ENCODE measurements at places on chromosomes 2 and 18.
A peak's percentile ranks its signal among the peaks of the same experiment; 100 is the strongest.

DNA sequence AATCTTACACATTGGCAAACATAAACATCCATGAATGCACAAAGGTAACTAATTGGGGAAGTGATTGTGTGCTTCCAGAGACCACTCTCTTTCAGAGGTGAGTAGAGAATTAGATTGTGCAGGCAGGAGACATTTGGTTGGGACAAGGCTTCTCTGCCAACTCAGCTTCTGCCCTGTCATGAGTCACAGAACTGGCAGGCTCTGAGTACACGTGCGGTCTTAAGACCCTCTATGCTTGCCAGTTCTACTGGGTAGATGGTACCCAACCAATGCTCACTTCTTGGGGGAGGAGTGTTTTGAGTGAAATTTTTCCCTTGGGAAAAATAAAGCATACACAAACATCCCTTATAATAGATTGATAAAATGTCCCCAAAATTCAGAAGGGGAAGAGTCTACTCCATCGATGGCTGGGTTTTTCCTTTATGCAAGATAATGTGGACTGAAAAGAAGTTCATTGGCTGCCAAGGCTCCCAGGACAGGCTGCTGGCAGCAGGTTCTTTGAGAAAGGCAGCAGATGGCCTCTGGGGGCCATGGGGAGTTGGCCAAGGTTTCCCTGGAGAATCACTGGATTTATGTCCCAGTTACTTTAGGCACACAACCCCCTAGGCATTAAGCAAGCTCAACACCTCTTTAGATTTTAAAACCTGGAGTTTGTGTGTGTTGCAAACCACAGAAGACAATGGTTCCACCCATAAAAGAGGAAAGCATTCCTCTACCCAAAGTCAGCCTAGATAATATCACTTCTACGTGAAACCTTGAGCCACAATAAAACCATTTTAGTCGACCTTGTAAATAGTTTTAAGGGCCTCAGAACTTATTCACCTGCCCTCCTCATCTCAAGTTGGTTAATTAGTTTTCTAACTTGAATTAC is 417.0 kb downstream of the TXNL1 start:
- no peak for DNase-seq

GRCh38 chr2:84158605-84159004 is 300.5 kb downstream of the SUCLG1 start:
- no peak for DNase-seq

DNA sequence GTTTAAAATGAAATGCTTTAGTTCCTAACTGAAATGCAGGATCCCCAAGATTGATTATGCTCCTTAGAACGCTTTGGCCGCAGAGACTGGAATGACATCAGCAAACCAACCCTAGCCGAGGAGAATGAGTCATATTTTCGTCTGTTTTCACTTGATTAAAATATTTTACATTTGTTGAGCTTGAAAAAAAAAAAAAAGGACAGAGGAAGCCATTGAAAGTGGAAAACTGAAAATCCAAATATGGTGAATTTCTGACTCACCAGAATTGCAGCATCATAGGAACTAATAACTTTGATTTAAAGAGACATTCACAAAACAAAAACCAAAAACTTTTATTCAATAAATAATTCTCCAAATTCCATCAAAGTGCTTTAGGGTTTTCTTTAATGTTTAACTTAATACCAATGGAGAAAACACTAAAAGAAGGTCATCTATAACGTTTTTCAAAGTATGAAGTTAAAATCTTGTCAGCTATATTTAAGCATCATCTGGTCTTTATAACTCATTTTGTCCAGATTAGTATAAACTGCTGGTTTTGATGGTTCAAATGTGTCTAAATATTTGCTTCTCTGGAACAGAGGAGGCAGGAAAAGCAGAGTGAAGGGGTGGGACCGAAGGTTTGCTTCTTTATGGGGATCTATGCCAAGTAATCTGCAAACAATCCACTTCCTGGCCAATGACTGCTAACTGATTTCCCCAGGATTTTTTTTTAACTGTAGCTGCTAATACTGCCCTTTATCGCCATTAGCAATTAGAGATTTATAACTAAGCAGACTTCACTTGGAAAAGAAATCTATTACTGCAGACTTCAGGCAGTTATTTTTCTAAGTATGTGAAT is 30.9 kb upstream of the COL5A2 start:
- DNase-seq: no peak

DNA sequence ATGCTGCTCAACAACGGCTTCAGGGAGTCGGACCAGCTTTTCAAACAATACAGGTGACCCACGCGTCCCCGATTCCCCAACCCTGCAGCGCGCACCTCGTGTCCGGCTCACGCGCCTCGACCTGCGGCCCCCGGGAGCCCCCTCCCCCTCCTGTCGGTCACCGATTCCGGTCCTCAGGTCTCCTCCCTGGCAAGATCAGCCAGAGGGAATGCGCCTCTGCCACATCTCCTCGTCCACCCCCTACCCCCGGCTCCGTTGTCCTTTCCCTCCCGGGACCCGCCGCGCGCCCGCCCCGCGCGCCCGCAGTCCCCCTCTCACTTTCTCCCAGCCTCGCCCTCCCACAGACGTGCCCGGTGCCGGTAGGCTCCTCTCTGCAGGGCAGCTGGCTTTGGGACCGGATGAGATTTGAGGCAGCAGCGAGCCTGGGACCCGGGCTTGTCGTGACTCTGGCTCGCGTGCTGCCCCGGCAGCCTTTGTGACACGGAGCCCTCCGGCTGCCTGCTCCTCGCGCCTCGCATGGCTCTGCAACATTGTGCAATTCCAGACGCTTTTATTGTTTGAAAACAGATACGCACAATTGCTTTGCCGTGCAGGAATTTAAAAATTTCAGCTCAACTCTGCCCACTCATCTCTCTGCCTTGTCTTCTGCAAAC is 558 bp downstream of the TTC39C start:
- no peak for DNase-seq

- peak; percentile 9 for DNase-seq
Observed at GRCh38 chr18:76875390-76876325, 53.3 kb downstream of the ZNF236 start.

GRCh38 chr2:28678944-28679343 is 72.7 kb upstream of the PPP1CB start:
- DNase-seq: no peak

GRCh38 chr2:46964835-46965560 is 49.4 kb upstream of the MCFD2 start:
- DNase-seq: no peak

DNA sequence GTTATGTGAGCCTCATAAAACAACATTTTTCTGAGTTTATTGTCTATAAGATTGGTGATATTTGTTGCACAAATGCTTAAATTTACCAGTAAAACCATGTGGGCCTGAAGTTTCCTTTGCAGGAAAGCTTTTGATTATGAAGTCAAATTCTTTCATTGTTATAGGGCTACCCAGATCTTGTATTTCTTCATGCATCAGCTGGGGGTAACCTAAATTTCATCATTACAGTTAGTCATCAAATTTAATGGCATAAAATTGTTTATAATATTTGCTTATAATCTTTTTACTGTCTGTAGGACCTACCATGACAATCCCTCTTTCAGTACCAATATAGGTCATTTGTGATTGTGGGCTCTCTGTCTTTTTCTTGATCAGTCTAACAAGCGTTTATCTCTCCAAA is 47.8 kb downstream of the SMAD2 start:
- DNase-seq: no peak

DNA sequence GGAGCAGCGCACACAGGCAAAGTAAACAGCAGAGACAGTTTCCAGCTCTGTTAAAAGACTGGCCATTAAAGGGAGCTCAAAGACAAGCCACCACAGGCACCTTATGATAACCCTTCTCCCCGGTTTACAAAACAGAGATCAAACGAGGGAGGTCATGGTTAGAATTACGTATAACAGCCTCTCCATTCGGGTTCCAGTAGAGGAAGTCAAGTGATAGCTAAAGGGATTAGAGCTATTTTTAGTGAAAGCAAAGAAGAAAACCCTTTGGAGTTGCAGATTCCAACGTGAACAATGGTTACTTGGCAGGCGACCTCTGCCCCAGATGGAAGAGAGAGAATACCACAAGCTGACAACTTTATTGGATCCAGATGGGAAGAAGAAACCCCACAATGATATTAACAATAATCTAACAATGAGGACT is 31.2 kb upstream of the EDAR start:
- no peak for DNase-seq

DNA sequence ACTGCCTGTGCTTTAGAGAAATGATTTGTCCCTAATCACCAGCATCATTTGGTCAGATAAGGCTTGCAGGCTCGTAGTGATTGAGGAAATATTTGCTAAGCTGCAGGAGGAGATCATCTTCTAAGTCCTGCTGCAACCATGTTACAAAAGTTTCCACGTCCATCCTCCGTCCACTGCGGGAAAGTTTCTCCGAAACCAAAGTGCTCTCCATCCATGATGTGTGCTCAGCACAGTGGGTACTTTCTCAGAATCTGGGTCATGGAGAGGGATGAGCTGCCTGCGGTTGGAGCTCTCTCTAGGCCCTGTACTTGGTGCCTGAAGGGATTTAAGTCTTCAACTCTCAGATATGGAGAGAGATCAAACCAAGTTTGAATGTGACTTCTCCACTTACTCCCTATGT is 39.3 kb downstream of the IL1RL2 start:
- no peak for DNase-seq

DNA sequence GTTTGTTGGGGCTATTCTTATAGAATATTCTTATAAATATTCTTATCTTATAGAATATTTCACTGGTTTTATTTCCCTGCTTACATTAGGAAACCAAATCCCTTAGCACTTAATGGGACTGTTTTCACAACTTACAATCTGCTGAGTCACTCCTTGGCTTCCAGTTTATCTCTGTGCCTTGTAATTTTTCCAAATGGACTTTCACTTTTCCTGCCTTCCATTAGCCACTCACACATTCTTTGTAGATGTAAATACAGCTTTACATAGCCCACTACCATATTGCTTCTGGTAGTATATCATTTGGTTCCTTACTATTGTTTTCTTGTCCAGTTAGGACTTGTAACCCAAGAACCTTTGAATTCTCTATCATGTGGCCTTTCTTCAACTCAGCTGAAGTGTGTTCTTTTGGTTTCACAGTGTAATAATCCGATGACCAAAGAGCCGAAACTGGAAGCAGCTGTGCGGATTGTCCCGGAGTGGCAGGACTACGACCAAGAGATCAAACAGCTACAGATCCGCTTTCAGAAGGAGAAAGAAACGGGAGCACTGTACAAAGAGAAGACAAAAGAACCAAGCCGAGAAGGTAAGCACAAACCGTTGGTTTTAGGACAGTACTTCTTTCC is 96.1 kb downstream of the UGGT1 start:
- DNase-seq: no peak

- DNase-seq: no peak
Observed at GRCh38 chr2:40220177-40220925, 231.5 kb downstream of the SLC8A1 start.

- no peak for DNase-seq
Observed at GRCh38 chr18:41338341-41338740, 616.7 kb upstream of the PIK3C3 start.

DNA sequence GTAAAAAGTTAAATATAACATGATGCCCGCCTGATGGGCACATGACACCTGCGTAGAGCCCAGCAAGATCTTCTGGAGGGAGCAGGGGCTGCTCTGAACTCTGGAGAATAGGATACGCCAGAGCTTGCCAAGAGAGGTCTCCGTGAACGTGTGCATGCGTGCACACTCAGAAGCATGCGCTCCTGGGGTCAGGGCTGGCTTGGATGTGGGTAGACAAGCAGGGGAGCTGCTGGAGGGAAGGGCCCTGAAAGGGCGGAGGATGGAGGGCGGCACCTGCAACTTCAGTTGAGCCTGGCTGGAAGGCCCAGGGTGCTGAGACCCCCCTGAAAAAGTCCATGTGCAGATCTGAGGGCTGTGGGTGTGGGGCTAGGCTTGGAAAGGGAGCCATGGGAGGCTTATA is 828.4 kb upstream of the SALL3 start:
- no peak for DNase-seq

Data from activated T-helper 1 cell treated with anti-CD3 and anti-CD28 coated beads, Interleukin-2, amount 50 U/mL, for 16 hours (primary cell).